ENCODE measurements at places on chromosomes 5 and 9.

DNA sequence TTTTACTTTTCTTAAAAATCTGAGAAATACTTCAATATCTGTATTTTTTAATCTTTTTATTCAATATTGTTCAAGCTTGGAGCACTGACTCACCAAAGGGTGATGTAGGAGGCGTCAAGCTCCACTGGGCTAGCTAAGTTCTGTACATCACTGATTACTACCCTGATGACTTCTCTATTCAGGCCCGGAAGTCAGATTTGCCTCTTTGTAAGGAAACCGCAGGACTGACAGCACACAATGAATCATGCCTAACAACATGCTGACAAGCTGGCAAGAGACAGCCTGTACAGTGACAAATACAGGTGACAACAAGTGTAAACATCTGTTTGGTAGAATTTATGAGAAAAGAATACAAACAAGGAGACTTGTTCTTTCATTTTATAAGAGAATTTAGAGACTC is 627.9 kb upstream of the RORB start:
- no peak for DNase-seq

- DNase-seq = no peak
These were observed 175.7 kb downstream of the PBX3 start for GRCh38 chr9:125922854-125923253.

GRCh38 chr5:55416306-55416705 is 108.5 kb downstream of the MTREX start:
- DNase-seq = no peak

GRCh38 chr9:137485343-137486140 is 26.4 kb upstream of the NSMF start:
- no peak for DNase-seq

- no peak for DNase-seq
These were observed 49.5 kb upstream of the SUSD1 start for GRCh38 chr9:112224401-112225289.

- no peak for DNase-seq
These were observed 156.2 kb upstream of the S1PR3 start for GRCh38 chr9:88835038-88835466.

- no peak for DNase-seq
These were observed 379.5 kb upstream of the EDIL3 start for GRCh38 chr5:84764227-84764626.

All from stimulated activated CD8-positive, alpha-beta memory T cell treated with anti-CD3 and anti-CD28 coated beads, Interleukin-7, amount 100 ng/mL, for 24 hours (primary cell).